ENCODE measurements at places on chromosomes 7 and 10.

- DNase-seq = no peak
These were observed 29.3 kb downstream of the HSPA12A start for GRCh38 chr10:116712989-116713543.

GRCh38 chr7:127978421-127978820, 52.8 kb downstream of the LRRC4 start:
- DNase-seq = no peak

DNA sequence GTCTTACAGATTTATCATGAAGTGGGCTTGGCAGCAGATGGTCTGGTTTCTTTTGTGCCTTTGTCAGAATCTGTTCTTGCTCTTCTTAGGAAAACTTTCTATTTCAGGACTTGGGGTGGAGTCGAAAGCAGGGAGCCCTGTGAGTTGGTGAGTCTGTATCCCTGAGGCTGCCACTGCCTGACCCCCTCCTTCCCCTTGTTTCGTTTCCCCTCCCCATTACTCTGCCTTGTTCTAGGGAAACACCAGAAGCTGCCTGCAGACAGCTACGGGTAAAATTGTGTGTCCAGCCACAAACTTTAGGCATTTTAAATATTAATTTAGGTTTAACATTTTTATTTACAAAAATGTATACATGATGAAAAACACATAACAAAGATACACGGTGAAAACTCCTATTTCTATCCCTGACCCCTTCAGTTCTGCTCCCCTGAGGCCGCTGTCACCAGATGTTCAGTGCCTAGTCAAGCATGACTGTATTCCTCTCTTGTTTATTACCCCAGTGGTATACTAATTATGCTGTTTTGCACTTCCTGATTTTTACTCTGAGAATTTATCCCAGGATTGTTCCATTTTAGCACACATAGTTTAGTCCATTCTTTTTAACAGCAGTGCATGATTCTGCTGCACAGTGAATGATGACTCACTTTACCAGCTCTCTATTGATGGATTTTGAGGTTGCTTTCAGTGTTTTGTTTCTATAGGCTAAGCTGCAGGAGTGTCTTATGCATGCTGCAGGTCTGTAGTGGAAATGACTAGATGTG, 9.1 kb downstream of the TSPAN14 start:
- no peak for DNase-seq

GRCh38 chr10:126075009-126075408, 178.6 kb downstream of the FANK1 start:
- DNase-seq = no peak

- no peak for DNase-seq
These were observed 260.9 kb downstream of the SDK1 start for GRCh38 chr7:3561932-3562331.

DNA sequence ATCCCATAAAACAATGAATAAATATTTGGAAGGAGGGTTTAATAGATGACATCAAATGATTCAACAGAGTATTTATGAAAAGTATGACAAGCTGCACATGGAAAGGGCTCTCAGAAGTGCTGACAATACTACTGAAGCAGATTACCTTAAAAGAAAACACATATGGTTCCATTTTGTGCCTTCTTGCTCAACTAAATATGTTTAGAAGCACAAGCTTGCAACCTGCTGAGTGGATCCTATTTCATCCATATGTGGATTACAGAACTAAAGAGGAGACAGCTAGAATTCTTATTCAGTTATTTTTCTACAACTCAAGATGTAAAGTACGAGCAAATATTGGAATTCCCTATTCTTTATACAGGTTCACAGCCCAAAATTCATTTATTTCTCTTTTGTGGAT, 340.6 kb downstream of the TFEC start:
- DNase-seq = no peak

GRCh38 chr10:104256335-104256961, 1.8 kb downstream of the GSTO1 start:
- no peak for DNase-seq

GRCh38 chr7:85215098-85215497, 28.2 kb upstream of the SEMA3D start:
- no peak for DNase-seq

DNA sequence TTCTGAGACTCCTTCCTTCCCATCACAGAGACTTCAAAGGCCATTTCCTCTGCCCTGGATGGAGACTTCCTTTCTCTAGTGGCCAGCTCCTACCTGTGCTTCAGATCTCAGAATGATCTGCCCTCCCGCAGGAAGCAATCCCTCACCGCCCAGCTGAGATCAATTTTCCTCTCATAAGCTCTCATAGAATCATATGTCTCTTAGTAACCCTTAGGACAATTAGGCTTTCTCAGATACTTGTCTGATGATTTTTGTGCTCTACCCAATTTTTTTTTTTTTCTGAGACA, 212.6 kb upstream of the PRSS58 start:
- no peak for DNase-seq

- DNase-seq = no peak
These were observed 6.9 kb downstream of the KLF6 start for GRCh38 chr10:3777981-3778691.

GRCh38 chr10:34815185-34816084, at the start of gene PARD3:
Gene PARD3 (minus strand): TSS chr10:34815296. CDS start chr10:34814995, 301 bp downstream.
- DNase-seq = no peak

Data from nucleus accumbens (tissue), 56 donors.